ENCODE measurements at places on chromosomes 1 and 21.

DNA sequence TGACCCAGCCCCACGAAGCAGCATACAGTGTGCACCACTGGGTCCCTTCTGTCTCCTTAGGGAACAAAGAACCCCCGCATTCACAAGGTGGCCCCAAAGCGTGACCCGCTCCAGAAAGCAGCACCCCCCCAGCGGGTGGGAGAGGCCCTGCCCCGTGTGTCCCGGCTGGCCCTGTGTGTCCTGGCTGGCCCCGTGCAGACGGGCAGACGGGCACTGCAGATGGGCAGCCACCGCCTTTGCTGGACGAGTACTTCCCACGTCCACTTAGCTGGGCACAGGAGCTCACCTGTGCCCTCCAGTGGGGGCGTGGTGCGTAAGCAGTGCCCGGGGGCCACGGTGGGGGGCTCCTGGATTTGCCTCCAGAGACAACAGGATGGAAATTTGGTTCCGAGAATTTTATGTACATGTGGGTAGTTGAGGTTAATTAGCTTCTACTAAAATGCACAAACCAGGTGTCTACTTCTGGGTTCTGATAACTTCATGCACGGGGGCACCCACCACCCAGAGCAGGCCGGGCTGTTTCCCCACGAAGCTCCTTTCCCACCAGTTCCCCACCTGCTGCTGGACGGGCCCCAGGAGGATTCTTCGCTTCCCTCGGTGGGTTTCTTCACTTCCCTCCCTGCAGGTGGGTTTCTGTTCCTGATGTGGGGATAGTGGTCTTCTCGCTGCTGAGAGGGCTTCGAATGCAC, 33.2 kb upstream of the SLC19A1 start:
- peak; percentile 51 for DNase-seq

DNA sequence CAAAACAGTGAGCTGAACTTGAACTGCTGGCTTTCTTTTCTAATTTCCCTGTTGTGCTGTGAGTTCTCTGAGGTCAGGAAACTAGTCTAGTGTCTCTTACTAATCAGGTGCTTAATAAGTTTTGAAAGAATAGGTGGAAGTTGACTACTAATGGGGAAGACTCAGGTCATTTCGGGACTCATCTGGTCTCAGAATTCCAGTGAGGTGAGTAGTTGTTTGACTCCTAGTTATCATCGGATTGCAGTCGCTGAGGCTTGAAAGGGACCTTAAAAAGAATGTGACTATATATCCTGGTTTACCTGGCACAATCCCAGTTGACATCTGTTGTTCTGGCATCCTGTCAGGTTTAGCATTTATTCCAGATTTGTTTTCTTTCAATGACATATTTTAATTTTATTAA, 81.4 kb upstream of the SPAG17 start:
- no peak for DNase-seq

- DNase-seq, result peak; percentile 99
These were observed at the start of gene DEPDC1 for GRCh38 chr1:68496680-68497357. Gene DEPDC1 (minus strand): TSS chr1:68497082. CDS start chr1:68496999, 83 bp downstream.

- no peak for DNase-seq
These were observed 12.9 kb downstream of the EPB41 start for GRCh38 chr1:28927266-28927647.

GRCh38 chr1:109167001-109167506, 46.7 kb upstream of the SARS1 start:
- no peak for DNase-seq

DNA sequence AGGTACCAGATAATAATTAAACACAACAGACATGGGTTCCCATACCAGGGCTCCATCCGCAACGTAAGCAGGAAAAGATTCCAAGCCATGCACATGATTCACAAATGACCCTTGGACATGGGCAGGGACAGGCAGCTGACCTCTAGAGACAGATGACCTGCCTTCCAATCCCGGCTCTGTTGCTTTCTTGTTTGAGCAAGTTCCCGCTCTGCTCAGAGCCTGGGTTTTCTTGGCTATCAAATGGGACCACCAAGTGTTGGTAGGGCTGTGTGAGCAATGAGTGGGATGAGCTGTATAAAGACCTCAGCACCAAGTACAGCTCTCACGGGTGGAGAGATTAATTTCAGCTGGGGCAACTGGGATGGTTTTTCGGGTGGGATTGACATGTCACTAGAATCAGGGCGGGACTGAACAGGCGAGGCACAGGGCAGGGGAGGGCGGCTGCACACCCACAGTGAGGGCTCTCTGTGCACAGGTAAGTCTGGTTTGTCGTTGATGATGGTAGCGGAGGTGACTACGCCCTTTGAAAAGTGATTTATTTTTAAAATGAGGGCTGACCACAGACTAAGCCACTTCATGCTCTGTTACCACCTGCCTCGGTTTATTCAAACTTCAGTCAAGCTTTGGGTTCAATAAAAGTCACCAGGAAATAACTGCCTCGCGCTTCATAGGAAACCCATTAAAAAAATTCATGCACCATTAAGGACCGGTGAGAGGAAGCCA, 57.5 kb upstream of the IFFO2 start:
- no peak for DNase-seq

Data from aorta (tissue), 5 donors.